Activated CD4-positive, CD25-positive, alpha-beta regulatory T cell treated with anti-CD3 and anti-CD28 coated beads, Interleukin-2, amount 50 U/mL, for 24 hours (primary cell): ENCODE measurements at places on chromosomes 4 and X.

DNA sequence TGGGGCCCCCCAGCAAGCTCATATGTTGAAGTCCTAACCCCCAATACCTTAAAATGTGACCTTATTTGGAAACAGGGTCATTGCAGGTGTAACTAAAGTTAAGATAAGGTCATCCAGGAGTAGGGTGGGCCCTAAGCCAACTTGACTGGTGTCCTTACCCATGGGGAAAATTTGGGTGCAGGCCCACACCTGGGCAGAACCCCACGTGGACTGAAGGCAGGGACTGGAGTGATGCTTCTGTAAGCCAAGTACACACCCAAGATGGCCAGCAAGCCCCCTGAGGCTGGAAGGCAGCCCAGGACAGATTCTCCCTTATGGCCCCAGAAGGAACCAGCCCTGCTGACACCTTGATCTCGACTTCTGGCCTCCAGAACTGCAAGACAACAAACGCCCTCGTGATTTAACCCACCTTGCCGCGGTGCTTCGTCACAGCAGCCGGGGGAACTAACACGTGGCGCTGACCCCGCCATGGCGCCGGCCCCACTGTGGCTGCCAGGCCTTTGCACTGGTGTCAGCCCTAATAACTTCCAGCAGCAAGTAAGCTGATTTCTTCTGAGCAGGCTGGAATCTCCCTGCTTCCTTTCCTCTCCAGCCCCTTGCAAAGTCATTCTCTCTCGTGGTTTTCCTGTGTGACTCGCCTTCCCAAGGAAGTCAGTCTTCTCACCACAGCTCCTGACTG lies 23.2 kb upstream of the MXD4 start:
- ATAC-seq, result no peak

DNA sequence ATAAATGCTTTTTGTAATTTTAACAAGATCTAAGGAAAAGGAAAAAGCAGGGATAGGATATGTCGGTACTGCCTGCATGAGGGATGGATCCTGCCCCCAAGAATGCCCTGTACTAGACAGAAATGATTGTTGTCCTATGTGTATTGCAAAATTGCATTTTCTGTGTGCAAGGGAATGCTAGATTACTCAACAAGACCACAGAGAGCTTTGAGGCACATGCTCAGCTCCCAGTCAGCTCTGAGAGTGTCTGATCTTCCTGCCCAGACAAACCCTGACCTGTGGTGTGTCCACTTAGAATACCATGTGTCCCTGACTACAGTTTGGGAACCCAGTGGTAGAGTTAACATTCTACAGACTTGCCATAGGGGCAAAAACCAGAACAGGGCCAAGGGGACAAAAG lies 129.2 kb upstream of the PAK3 start:
- ATAC-seq, result no peak

DNA sequence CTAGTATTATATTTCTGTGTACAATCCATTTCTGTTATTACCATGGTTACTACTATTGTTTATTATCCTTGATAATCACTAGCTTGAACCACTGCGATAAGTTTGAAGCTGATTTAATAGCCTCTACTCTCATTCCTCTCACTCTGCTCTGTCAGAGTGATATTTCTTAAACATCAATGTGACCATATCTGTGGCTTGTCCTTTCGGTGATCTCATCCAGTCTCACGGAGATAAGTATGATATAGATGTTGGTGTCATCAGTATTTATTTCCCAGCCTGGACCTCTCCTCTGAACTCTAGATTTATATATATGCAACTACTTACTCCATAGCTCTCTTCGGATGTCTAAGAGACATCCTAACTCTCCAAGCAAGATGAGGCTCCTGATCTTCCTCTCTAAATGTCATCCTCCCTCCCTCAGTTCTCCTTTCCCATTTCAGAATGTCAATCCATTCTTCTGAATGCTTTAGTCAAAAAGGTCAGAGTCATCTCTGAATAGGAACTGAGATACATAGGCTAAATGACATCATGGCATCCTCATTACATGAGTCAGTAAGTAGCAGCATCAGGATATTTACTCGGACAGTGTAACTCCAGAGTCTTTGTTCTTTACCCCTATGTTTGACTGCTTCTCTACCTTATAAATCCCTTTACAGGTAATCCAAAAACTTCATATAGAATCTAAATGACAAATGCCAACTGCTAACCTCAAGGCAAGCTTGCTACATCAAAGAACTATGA lies 129.5 kb downstream of the PACRGL start:
- ATAC-seq, result no peak

GRCh38 chrX:135923353-135923752 lies 29.8 kb downstream of the SAGE1 start:
- no peak for ATAC-seq

GRCh38 chrX:118251271-118251670 lies 94.6 kb upstream of the WDR44 start:
- no peak for ATAC-seq

GRCh38 chr4:85515701-85516100 lies 40.8 kb downstream of the ARHGAP24 start:
- ATAC-seq, result no peak

- no peak for ATAC-seq
Measured at GRCh38 chr4:128525992-128526630, 238.5 kb upstream of the PGRMC2 start.

DNA sequence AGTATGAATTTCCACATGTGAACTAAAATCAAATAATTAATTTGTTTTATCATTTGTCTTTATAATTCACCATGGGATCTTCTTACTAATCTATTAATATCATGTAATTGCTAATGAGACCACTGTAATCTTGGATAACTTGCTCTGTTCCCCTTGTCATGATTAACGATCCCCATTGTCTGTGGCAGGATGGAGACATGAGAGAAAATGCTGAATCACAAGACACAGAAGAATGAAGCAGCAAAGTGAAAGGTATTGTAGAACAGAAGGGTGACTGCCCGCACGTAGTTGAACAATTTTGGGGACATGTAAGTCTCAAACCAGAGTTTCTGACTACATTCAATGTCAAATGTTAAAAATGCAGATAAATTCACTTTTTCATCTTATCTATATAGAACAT lies 135.2 kb downstream of the EPHA5 start:
- ATAC-seq, result no peak
